ENCODE measurements at places on chromosomes 11 and 22.

DNA sequence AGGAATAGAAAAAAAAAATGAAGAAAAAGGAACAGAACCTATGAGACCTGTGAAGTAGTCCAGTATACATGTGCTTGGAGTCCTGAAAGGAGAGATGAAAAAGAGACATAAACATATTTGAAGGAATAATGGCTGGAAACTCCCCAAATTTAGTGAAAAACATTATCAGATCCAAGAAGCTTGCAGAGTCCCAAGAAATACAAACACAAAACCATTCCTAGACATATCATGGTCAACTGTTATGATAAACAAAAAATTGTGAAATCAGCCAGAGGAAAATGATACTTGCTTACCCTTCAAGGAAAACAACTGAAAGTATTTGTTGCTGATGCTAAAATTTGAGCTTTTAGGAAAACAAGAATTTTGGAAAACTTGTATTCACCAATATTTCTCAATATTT lies 250.1 kb downstream of the DDX10 start:
- ATAC-seq, result no peak

- ATAC-seq, result no peak
These were observed 734 bp downstream of the C11orf58 start for GRCh38 chr11:16738947-16739815.

GRCh38 chr22:50530580-50530876 lies 716 bp upstream of the TYMP start:
- ATAC-seq, result no peak

GRCh38 chr11:132334769-132335280 lies 964.4 kb downstream of the NTM start:
- no peak for ATAC-seq

DNA sequence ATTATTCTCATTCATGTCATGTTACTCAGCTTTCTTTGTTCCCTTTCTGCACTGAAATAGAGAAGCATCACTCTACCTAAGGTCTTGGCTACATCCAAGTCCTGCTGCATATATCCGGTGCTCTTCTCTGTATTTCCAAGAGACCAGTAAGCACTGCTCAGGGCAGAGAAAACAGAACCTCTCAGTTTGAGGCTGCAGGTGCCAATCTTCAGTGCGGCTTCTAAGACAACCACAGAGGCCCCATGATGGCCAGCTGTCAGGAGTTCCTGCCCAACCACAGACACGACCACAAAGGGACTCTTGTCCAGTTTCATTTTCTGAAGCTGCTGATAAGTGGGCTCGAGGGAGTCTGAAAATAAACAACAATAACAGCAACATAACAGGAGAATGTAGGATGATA lies 378.4 kb upstream of the PITPNB start:
- ATAC-seq, result no peak

- ATAC-seq, result no peak
These were observed 50.2 kb upstream of the CCDC34 start for GRCh38 chr11:27413218-27413617.

GRCh38 chr11:62140304-62141110 lies 16.7 kb downstream of the INCENP start:
- no peak for ATAC-seq

- peak; percentile 1 for ATAC-seq
These were observed 1.4 kb downstream of the NECTIN1 start for GRCh38 chr11:119727523-119728151.

- ATAC-seq, result peak; percentile 85
These were observed 15.5 kb upstream of the RAC2 start for GRCh38 chr22:37259540-37260029.

DNA sequence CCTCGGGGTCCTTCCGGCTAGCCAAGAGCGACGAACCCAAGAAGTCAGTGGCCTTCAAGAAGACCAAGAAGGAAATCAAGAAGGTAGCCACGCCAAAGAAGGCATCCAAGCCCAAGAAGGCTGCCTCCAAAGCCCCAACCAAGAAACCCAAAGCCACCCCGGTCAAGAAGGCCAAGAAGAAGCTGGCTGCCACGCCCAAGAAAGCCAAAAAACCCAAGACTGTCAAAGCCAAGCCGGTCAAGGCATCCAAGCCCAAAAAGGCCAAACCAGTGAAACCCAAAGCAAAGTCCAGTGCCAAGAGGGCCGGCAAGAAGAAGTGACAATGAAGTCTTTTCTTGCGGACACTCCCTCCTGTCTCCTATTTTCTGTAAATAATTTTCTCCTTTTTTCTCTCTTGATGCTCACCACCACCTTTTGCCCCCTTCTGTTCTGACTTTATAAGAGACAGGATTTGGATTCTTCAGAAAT lies 1.9 kb upstream of the GCAT start:
- ATAC-seq, result no peak

DNA sequence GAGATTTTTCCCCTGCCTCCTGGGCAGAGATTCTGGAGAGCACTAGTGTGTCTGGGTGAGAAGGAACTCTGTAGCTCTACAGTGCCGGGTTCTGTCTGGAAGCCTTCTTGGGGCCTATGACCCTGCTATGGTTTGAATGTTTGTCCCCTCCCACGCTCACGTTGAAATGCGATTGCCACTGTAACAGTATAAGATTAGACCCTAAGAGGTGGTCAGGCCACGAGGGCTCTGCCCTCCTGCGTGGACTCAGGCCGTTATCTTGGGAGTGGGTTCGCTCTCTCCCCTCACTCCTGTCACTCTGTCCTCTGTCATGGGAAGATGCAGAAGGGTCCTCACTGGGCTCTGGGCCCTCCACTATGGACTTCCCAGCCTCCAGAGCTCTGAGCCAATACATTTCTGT lies 3.5 kb downstream of the AP5B1 start:
- ATAC-seq, result no peak

- ATAC-seq, result no peak
These were observed 47.1 kb downstream of the BID start for GRCh38 chr22:17726928-17727897.

DNA sequence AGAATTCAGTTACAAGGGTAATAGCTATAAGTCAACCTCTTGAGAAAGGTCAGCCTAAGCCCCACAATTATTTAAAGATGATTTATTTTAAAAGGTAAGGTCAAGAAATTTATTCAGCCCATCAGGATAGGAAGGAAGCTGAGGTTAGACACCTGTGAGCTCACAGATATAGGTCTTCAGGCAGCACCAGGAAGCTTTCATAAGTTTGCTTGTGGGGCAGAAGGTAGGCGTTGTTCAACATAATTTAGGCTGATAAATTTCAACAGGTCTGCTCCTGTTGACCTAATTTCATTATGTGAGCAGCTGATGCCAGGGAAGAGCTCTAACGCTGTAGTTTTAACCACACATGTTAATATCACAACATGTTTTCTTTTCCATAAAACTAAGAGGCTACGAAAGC lies 118.1 kb upstream of the APOA1 start:
- no peak for ATAC-seq

GRCh38 chr22:44664149-44664548 lies 37.9 kb upstream of the PRR5 start:
- ATAC-seq, result no peak

DNA sequence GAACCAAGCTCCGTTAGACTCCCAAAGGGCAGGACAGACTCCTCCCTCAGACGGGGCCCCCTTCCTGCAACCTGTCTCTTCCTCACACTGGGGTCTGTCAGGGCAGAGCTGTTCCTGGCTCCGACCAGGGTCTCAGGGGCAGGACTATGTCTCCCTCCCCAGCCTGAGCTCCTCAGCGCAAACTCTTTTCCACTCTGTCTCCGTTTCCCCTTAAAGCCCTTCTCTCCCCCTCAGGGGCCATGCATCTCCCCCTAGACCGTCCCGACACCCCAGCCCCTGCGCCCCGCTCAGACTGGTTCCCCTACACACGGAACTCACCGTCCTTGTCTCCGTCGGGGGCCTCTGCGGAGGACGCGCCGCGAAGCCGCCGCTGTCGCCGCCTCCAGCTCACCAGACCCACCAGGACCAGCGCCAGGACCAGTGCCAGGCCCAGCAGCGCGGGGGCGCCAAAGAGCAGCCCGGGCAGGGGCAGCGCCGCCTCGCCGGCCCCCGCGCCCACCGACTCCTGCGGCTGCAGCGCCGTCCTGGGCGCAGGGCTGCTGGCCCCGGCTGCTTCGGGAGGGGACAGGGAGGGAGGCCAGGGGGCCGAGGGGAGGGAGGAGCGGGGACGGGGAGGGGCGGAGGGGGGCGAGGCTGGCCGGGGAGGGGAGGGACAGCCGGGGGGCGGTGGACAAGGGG lies 684 bp downstream of the TNFRSF13C start:
- peak; percentile 62 for ATAC-seq

GRCh38 chr11:7869467-7869866 lies 61.6 kb downstream of the OR10A6 start:
- ATAC-seq, result no peak

GRCh38 chr22:47564158-47564450 lies 801.7 kb downstream of the TBC1D22A start:
- ATAC-seq, result no peak

All from SK-N-SH treated with all-trans-retinoic acid at 6 μM for 48 hours (cell line).